ENCODE measurements at places on chromosomes 2 and 18.

DNA sequence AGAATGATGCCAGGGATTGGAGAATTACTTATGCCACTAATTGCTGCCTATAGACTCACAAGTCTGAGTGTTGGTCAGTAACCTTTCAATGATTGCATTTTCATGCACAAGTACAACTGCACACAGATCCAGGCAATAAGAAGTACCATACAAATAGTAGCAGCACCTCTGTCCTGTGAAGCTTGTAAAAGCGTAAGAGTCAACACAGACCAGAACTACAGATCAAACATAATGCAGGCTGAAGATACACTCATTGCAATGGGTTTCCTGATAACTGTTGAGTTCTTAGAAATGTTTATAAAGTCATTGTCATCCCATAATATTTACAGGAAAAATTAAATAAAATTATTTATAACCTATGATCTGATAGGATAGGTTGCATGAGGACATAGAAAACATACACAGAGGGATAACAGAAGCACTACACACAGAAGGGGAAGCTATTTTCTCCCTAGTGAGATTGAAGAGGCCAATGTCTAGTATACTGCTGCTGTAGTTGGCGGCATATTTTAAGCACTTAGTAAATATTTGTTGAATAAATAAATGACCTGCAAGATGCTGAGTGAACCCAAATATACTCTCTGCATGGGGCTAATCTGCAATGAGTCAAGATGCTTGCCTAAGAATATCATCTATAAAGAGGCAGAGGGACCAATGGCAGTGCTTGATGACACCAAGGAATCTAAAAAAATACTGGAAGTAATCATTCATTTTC lies 5.7 kb upstream of the PIK3C3 start:
- DNase-seq: no peak

DNA sequence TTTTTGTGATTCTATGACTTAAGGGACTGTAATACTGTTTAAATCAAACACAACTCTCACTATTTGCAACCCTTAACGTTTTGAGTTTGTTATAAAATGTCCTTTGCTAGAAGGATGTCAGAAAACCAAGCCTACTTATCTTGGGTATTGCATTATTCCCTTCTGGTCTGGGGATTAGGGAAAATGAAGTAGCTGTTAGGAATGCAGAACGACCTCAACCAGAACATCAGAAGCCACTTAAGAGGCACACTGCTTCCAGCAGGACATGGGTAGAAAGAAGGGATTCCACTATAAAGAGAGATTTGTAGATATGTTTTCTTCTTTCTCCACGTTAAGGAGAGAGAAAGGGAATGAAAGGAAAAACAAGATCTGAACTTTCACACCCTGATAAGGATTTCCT lies 101.2 kb downstream of the SETBP1 start:
- no peak for DNase-seq

- no peak for DNase-seq
Observed at GRCh38 chr2:74441170-74441689, 507 bp downstream of the RTKN start.

- no peak for DNase-seq
Observed at GRCh38 chr2:14776216-14776615, 143.7 kb downstream of the LRATD1 start.

DNA sequence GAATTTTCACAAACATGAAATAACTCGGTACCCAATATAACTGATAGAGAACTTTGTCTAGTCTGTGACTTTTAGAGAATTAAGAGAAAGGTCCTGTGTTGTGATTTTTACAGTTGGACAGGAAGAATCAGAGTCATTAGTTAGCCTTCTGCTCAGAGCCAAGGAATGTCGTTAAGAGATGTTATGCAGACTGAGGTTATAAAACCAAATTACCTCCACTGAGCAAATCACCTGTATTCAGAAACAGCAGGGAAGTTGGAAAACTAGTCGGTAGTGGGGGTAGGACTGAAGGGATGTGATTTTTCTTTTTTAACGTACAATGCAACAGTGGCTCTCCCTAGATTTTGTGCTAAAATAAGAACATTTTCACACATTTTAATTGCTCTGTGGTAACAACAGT lies 18.5 kb downstream of the TANK start:
- no peak for DNase-seq

DNA sequence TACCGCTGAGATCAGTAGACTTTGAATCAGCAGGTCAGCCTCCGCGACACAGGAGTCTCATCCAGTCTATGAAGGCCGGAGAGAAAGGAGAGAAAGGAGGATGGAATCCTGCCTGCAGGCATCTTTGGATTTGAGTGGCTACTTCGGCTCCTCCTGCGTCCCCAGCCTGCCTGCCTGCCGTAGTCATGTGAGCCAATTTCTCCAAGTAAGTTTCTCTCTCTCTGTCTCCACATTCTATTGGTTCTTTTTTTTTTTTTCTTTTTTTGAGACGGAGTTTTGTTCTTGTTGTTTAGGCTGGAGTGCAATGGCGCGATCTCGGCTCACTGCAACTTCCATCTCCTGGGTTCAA lies 16.7 kb downstream of the PDCD1 start:
- DNase-seq: no peak

DNA sequence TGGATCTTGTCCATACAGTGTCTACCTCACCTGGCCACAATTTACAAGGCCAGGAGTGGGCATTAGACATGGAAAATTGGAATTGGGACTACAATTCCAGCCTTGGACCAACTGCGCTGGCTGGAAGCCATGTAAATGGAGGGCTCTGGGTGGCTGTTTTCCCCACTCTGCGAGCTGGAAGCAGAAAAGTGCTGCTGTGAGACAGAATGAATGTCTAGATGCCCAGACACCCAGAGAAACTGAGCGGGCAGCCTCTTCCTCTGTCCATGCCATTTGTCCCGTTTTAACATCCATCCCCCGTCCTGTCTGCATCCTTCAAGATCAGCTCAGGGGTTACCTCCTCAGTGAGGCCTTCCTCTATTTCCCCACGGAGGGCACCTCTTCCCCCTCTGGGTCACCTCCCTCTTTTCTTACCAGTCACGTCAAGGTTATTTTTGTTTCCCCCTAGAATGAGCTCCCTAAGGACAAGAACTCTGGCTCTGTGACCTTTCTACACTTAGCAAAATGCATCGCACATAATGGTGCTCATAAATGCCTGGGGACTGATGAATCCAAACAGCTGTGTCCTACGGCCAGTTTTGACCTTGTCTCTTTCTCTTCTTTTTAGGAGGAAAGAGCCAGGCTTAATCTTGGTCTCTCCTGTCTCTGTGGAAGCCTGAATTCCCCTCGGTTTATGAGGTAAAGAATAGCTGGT lies 41.2 kb downstream of the MCFD2 start:
- DNase-seq: no peak

DNA sequence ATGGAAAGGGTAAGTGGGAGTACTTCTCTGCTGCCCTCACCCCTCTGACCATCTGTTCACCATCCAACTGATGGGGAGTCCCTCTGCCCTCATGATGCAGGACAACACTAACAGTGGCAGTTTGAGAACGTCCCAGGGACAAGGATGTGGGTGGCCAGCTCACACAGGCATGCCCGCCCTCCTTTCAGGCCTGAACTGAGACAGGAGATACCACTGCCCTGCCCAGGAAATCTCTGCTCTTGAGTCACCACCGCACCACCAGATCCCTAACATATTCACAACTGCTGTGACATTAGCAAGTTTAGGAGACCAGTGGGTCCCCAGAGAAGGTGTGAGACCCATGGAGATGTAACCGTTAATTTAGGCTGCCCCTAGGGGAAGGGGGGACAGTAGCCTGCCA lies 66.2 kb downstream of the TRAPPC8 start:
- no peak for DNase-seq

DNA sequence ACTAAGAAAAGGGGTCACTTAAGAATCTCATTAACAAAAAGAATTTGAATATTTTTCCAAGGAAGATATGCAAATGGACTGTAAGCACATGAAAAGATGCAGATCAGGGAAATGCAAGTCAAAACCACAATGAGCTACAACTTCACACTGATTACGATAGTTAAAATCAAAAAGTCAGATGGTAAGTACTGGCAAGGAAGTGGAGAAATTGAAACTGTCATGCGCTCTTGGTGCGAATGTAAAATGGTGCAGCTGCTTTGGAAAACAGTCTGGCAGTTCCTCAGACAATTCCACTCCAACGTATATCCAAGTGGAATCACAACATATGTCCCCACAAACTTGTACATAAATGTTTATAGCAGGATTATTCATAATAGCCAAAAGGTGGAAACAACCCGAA lies 81.4 kb downstream of the MSH2 start:
- no peak for DNase-seq
